Activated naive CD4-positive, alpha-beta T cell (primary cell): ENCODE measurements at places on chromosomes 3 and 15.

GRCh38 chr15:72375501-72375845 is 341 bp downstream of the HEXA start:
- DNase-seq = no peak

- DNase-seq = no peak
These were observed 21.8 kb upstream of the CLDN16 start for GRCh38 chr3:190366133-190366532.

DNA sequence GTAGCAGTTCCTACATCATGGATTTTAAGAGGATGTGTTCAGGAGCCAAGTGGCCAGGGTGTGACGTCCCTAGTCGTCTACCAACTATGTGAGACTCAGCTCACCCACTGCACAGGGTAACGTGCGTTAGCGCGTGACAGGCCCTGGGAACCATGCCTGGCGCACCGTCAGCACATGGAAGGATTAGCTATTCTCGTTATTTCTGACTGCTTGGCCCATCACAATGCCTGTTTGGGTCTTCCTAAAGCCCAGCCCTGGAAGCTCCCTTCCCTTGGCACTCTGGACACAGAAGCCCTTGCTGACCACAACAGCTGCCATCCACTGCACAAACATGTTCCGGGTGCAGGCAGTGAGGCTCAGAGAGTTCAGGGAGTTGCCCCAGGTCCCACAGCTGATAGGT is 91.0 kb upstream of the RPL32 start:
- DNase-seq = no peak

- no peak for DNase-seq
These were observed 9.1 kb downstream of the KCNMB2 start for GRCh38 chr3:178545337-178545736.

DNA sequence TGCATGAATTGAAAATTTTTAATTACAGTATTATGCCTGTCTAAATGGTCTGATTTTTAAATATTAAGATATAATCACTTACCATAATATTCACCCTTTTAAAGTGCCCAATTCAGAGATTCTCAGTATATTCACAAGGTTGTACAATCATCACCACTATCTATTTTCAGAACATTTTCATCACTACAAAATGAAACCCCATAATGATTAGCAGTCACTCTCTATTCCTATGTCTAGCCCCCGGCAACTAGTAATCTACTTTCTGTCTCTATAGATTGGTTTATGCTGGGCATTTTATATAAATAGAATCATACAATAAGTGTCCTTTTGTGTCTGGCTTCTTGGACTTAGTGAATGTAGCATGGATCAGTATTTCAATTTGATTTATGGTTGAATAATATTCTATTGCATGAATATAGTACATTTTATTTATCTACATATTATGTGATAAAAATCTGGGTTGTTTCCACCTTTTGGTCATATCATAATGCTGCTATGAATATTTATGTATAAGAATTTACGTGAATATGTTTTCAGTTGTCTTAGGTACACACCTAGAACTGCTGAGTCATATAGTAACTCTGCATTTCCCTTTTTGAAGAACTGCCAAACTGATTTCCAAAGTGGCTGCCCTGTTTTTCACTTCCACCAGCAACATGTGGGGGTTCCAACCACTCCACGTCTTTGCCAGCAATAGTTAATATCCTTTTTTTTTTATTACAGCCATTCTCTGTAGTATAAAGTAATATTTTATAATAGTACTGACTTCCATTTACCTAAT is 485.7 kb upstream of the ZNF385D start:
- no peak for DNase-seq

GRCh38 chr3:52512727-52513126 is 17.6 kb downstream of the STAB1 start:
- no peak for DNase-seq

DNA sequence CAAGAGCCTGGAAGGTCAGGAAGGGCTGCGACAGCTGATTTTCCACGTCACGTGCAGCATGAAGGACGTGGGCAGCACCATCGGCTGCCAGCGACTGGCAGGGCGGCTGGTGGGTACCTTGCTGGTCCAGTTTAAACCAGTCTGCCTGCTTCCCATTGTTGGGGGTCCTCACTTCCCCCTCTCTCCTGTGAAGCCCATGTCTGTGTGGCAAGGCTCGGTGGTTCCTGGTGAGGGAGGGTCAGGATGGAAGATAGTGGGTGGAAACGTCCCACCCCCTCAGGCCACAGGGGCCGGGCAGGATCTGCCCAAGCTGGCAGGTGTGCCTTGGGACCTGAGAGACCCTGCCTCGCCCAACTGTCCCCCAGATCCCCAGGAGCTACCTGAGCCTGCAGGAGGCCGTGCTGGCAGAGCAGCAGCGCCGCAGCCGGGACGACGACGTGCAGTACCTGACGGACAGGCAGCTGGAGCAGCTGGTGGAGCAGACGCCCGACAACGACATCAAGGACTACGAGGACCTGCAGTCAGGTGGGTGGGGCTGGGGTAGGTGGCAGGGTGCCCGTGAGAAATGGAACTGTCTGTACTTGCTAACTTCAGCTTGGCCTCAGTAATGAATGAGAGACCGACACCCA is 108.2 kb downstream of the LRRK1 start:
- DNase-seq = no peak

DNA sequence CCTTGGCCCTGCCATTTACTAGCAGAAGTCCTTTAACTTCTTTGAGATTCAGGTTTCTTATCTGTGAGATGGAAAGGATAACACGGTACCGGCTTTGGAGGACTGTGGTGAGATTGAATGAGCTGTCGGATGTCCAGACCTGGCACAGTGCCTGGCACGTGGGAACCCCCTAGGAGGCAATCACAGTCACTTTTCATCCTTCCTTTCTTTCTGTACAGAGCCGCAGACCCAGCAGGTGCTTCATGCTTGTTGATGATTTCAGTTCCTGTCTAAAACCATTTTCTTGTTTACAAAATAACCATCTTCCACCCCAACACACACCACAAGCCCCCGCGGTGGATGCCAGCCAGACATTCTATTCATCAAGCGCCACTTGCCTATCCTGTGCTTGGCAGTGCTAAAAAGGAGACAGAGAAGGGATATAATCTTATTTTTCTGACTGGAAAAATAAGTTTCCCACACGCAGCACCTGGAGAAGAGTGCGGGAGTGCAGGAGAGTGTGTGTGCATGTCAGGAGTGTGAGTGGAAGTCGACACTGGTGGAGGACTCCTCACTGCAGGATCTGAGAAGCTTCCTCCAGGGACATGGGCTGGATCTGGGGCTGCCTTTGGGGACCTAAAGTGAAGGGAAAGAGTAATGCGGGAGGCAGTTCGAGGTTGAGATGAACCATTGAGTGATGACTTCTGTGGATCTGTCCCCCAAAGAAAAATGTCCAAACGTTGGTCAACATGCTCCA is 85.7 kb downstream of the ST6GAL1 start:
- DNase-seq = no peak

DNA sequence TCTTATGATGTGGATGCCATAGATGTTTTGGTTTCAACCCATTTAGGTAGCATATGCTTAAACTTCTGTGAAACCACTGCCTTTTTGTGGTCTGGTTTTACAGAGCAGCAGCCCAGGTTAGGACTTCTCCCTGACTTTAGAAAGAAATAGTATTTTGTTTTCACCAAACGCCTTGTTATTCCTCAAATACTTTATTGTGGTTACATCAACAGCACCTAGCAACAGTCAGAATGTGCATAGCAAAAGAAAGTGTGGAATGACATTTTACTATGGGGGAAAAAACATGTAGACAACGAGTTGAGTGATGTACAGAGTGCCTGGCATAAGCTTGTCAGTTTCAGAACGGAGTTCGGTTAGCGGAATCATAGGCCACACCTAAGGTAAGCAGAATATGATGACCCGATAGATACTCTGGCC is 159.2 kb downstream of the TPRG1 start:
- no peak for DNase-seq

DNA sequence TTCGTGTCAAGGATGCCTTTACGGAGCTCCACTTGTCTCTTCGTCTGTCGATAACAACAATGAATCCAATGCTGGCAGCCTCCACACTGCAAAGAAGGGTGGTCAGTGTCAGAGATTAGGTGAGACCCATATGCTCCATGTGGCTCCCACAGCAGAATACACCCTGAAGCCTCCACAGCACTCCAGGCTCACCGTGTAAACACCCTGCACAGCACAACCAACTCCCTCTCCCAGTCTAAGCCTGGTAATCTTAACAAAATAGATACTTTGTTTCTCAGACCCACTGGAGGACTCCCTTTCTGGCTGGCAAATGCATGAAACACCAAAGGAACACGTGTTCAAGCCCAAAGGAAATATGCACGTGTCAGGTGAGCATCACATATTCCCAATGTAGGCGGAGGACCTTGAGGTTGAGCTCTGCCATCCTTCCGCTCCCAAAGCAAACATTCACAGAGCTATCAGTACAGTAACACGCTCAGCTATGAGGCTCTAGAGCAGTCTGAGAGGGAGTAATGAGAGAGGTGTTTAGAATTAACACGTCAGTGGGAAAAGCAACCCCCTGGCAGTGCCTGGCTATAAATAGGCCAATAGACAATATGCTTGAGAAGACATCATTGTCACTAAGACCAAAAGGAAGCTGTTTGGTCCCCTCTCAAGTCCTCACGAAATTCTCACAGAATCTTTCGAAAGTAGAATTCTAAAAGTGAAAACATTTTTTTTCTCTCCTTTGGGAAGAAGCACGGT is 86.7 kb downstream of the MCF2L2 start:
- DNase-seq = no peak

- DNase-seq = no peak
These were observed 78.5 kb downstream of the TCF12 start for GRCh38 chr15:56996746-56997470.

DNA sequence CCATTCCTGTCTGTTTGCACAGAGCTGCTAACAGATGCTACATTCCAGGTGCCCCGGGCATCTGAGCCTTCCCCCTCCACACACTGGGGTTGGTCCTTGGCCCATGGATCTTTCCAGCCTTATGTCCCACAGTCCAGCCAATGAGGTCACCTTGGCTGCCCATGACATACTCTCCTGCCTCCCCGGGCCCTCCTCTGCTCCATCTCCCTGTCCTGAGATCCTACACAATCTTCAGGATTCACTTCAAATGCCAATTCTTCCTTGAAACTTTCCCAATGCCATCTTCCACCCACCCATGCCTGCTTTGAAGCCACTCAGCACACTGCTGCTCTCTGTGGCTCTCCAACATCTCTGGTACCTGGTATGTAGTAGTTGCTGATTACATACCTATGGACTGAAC is 4.3 kb downstream of the CHRNA3 start:
- DNase-seq = no peak

GRCh38 chr3:159616234-159616825 is 372.3 kb upstream of the IL12A start:
- DNase-seq = no peak

GRCh38 chr3:71910108-71910507 is 125.2 kb upstream of the PROK2 start:
- DNase-seq = no peak

DNA sequence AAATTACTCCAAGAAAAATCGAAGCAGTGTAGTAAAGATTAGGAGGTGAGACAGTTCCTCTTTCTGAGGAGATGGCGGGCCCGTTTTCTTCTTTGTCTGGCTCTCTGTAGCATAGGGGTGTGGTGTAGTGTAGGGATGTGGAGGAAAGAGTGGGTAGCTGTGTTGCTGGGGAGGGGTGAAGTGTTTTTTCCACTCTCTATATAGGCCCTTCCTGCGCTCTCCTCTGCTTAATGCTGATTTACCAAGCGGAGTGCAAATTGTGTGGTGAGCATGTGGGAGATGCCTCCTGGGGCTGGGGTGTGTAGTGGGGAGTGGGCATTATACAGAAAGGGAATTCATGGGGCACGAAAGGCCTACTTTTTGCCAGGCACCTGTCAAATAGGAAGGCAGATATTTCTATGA is 94.9 kb downstream of the ST6GAL1 start:
- DNase-seq = peak; percentile 10

GRCh38 chr3:20739814-20740213 is 553.8 kb upstream of the SGO1 start:
- no peak for DNase-seq

GRCh38 chr15:67185621-67186225 is 68.7 kb downstream of the AAGAB start:
- DNase-seq = no peak

GRCh38 chr3:138371070-138371965 is 22.9 kb downstream of the MRAS start:
- DNase-seq = no peak

DNA sequence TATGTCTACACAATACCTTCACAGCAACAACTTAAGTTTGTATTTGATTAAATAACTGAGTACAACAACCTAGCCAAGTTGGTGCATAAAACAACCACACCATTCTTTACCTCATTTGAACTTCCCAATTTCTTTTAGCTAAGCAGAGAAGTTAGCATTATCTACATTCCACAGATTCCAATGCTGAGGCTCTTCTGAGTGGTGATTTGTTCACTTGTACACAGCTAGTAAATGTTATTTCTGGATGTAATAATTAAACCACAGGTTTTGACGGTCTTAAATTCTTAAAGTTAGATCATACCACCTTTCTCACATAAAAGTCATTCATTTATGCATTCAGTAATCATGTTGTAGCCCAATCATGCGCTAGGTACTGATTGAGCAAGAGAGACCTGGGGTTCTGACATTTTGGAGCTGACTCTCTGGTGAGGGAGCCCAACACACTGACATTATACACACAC is 102.5 kb downstream of the SST start:
- DNase-seq = no peak

GRCh38 chr3:124174476-124174875 is 182.6 kb upstream of the ROPN1 start:
- no peak for DNase-seq
